Activated effector memory CD4-positive, alpha-beta T cell treated with Interleukin-2 at 50 U/mL for 16 hours (primary cell): ENCODE measurements at places on chromosomes 16 and 17.

DNA sequence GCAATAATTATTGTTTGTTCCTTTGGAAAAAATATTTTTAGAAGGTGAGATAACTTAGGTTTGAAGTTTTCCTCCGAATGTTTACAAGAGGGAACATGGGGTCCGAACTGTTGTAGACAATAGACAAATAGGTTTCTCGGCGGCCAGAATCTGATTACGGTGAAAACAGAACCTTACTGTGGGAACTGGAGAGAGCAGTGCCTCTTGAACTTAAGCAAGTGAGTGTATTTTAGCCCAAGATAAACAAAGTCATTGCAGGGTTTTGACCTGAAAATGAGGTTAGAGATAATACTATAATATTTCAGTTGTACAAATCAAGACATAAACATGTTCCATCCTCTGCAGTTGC, 134.7 kb downstream of the ABCA8 start:
- DNase-seq: no peak

DNA sequence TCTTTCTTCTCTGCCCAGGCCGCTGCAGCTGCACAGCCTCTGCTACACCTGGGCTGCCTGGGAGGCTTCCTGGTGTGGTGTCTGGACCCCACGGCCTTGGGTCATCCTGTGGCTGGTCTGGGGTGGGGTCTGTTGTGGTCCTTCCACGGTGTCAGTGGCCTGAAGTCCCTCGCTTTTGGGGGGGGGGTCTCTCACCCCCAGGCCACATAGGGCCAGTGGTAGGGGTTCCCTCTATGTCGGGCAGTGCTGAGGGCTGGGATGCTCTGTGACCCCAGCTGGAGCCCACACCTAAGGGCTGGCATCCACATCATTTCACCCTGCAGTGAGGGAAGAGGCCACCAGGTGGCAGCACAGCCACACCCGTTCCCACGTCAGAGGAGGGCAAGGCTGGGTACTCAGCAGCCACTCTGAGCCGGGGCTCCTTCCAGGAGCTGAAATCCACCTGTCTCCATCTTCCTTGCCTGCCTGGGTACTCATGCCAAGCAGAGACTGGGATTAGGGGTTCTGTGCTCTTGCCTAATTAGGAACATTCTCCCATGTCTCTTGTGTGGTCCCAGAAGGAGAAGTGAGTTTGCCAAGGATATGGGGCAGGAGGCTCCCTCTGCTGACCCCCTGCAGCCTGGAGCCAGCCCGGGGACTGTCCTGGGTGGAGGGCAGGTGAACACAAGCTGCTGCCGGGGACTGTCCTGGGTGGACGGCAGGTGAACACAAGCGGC, 13.0 kb downstream of the ENGASE start:
- DNase-seq: peak; percentile 60

- DNase-seq: no peak
Observed at GRCh38 chr16:88527937-88528743, 42.1 kb upstream of the ZC3H18 start.

DNA sequence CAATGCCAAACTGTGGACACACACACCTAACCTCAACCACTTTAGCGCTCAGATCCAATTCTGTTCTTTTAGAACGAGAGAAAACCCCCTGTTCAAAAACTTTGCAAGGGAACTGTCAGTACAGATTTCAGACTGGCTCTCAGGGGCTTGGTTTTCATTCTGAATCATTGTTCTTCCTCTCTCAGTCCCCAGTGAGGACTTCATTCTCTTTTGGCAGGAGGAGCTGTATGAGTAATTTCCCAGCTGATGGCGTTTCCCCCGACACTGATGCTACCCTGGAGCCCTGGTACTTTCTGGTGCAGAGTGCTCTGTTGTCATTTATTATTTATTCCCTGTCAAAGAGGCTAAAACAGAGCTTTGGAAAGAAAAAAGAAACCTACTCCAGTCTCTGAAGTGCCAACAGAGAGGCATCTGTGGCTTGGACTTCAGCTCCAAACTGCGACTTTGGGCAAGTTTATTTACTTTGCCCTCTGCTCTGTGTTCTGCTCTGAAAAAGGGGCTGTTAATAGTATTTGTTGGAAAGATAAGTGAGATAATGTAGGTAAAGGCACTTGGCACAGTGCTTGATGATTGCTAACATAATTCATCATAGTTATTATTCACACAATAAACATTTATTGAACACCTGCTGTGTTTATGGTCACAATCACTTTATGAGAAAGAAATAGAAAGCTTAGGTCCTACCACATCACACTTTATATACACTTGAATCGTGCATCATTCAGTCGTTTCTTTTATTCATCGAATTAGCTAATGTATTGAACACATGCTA, 28.3 kb downstream of the ETV4 start:
- no peak for DNase-seq

DNA sequence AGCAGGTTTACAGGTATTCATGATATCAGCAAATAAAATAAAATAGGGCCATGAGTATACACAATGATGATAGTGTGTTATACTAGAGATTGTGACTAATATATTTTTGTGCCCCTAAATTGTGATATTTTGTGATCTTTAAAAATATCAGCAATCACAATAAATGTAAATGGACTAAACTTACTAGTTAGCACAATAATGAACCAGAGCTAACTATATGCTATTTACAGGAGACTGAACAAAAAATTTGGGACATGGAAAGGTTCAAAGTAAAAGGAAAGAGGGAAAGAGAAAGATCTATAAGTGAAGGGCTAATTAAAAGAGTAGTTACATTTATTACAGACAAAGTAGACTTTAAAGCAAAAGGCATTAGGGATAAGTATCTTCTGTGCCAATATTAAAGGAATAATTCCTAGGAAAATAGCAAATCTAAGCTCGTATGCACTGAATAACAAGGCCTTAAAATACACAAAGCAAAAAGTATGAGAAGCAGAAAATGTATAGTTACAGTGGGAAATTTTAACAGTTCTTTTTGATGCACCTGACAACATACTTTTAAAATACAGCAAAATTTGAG, 5.0 kb upstream of the MSI2 start:
- DNase-seq: no peak

GRCh38 chr16:89915303-89916232, 3.1 kb upstream of the MC1R start:
- no peak for DNase-seq

DNA sequence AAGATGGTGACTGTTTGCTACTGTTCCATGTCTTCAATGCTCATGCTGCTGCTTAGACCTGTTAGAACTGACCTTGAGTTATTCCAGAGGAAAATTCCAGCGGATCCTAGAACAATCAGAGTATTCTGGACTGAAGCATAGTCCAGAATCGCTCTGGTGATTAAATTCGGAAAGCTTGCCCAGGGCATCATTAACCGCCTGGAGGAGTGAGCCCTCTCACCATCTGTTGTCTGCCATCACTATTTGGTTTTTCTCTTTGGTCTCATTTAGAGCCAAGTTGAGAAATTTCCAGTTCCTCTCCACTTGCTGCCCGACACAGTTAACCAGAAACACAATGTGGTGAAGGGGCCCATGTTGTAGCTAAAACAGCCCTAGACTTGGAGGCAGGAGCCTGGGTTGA, 104.1 kb downstream of the BMERB1 start:
- DNase-seq: no peak

- no peak for DNase-seq
Observed at GRCh38 chr17:66830451-66830850, 4.5 kb upstream of the CACNG5 start.

- no peak for DNase-seq
Observed at GRCh38 chr17:31072186-31072585, 22.6 kb upstream of the NF1 start.

DNA sequence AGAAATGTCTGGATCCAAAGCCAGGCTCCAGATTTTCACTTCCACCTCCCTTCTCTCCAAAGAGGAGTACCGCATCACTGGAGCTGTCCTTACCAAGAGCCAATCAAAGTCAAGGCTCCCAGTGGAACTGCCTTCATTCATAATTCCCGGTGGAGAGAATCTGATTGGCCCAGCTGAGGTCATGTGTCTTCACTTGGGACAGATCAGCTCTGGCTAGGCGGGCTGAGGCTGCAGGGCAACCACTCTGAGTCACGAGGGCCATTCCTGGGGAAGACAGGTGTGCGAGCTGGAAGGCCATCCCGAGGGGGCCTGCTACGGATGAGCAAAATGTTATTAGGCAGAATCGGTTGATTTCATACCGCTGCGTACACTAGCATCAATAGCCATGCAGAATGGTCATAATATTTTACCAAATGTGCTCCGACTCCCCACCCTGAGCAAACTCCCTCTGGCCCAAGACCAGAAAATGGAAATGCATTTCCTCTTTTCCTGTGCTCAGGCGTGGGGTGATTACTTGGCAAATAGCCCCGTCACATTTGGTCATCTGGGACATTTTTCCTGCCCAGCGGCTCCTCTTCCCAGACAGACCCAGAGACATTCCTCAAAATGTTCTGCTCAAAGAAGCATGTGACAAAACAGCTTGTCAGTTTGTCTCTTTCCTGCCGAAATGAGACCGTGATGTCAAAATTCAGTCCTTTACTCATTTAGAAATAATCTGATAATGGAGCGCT, 111.1 kb downstream of the AIPL1 start:
- DNase-seq: no peak

DNA sequence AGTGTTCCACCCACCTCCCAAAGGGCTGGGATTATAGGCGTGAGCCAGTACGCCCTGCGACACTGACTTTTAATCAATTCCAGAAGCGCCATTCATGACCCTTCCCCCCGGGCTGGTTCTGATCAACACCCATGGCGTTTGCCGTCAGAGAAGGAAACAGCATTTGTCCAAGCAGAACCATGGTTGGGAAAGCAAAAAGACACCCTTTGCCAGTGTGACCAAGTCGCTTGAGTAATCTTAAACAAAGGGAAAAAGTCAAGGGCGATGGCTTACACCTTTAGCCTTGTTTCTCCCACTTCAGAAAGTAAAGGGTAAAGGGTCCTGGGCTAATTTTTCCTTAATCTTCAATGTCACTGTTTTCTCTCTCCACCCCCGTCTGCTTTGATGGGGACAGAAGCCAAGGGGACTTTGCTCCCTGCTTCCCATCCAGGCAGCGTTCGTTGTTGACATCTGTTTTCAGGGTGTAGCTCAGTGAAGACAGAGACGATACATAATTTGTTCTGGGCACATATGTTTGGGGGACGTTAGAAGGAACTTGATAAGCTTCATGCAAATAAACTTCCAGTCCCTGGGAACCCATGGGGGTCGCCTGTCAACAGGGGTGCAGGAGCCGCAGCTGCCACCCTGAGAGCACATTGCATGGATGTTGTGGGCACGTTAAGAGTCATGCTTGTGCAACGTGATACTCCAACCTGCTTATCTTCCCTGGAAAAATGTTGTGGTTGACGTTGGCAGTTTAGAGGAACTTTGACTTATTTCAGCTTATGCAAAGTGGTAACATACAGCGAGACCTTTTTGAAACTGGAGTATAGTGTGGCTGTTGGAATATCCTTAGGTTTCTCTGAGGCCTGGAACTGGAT, 50.6 kb upstream of the TANGO6 start:
- no peak for DNase-seq

- no peak for DNase-seq
Observed at GRCh38 chr16:48235556-48236136, 8.5 kb upstream of the LONP2 start.

GRCh38 chr16:84742641-84743092, 42.9 kb downstream of the USP10 start:
- no peak for DNase-seq

- no peak for DNase-seq
Observed at GRCh38 chr17:77696721-77697460, 261.6 kb upstream of the TNRC6C start.

DNA sequence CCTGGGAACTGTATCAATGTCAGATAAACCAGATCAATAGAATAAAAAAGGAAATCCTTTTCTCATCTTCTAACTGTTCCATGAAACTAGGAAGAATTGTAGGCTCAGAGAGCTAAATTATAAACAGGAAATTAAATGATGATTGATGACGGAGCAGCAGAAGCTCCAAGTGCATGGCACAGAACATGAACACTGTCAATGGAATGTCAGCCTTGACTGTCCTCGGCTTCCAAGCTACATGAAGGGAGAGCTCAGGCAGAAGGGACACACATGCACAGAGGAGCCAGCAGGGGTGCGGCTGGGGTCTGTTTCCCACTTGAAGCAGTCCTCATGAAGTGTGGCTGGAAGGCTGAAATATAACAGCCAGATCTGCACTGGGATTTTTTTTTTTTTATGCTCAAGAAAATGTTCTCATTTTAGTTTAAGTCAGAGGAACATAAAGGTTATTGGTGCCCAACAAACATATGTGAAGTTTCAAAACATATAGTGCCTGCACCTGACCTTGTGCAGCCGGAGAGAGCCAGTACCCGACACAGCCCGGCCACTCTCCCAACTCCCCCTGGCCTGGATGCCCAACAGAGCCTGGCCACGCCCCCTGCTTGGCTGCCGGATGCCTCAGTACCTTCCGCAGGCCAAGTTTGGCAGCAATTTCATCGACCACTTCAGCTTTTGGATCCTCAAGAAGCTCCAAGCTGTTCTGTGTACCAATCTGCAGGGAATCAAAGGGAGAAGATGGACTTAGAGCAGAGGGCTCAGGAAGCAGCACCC, 37.0 kb downstream of the NPLOC4 start:
- DNase-seq: no peak

DNA sequence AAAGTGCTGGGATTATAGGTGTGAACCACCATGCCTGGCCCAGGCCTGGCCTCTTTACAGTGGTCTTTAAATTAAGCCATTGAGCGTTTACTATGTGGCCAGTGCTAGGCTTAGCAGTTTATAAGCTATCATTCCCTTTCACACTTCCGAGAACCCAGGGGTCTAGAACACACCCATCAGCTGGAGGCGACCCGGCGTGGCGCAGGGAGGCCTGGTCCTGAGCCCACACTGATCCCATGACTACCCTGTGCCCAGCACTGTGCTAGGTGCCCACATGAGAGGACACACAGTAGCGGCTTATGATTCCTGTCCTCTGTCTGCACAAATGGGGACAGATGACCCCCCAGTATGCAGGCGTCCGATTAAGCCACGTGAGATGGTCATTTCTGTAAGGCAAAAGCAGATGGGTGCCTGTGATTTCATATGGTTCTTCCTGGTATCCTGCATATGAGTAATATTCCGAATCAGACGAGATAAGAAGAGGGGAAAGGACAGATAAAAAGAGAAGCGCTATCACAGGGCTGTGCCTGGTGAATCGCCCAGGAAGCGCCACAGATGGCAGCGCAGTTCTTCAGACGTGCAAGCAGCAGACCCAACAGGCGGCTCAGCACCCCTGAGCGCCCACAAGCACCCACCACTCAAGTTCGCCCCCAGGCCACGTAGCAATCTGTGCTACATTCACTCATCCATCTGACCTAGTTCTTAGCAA, 5.3 kb downstream of the OSGIN1 start:
- no peak for DNase-seq

- DNase-seq: no peak
Observed at GRCh38 chr17:45646288-45646988, 137.7 kb upstream of the CRHR1 start.

GRCh38 chr16:3131755-3132377, 3.0 kb upstream of the ZNF213 start:
- DNase-seq: no peak

- peak; percentile 51 for DNase-seq
Observed at GRCh38 chr17:78137392-78138203, 7.0 kb downstream of the TMC8 start.

GRCh38 chr17:44183024-44183423, 3.7 kb upstream of the TMUB2 start:
- DNase-seq: no peak
